ENCODE measurements at places on chromosomes 13 and 19.

- H3K4me3 ChIP-seq, result no peak within 1 kb of the TSS
- no peak within 1 kb of the TSS for H3K27ac ChIP-seq
- no peaks in the 10 kb centered on the region for H3K36me3 ChIP-seq
- no peak for DNase-seq
- H3K27me3 ChIP-seq, result peaks cover 31% of the 10 kb centered on the region
Measured at GRCh38 chr19:54281007-54281728, at the start of gene LILRB2. TSS of gene LILRB2 (minus strand) at chr19:54281110. CDS start at chr19:54280496, 614 bp downstream.

- H3K36me3 ChIP-seq, result no peaks in the 10 kb centered on the region
- H3K4me1 ChIP-seq, result peaks cover 34% of the 10 kb centered on the region
- no peak for DNase-seq
- peak overlapping the region; percentile 86 for H3K27ac ChIP-seq
Measured at GRCh38 chr13:25846222-25846984, 205.4 kb downstream of the SHISA2 start.

DNA sequence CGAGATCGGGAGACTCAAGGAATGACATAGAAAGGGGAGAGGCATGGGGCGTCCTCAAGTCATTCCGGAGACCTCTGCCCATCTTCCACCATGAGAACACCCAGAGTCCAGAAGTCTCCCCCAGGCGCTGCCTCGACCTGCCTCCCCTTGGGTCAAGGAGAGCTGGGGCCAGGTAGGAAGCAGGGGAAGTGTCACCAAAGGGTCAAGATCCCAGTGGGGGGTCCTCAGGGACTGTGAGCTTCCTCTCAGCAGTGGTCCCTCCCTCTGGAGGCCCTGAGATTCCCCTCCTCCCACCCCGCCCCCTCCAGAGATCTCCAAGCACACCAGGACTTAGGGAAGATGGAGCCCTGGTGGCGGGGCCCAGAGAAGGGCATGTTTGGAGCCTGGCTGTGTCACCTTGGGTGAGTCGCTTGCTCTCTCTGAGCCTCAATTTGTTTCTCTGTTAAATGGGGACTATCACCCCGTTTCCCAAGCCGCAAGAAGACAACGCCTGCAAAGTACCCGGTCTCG, 919 bp downstream of the DACT3 start:
- peaks cover 36% of the 10 kb centered on the region for H3K27me3 ChIP-seq
- DNase-seq, result no peak
- H3K36me3 ChIP-seq, result no peaks in the 10 kb centered on the region

- H3K27ac ChIP-seq, result no peak overlapping the region
- no peak overlapping the region for H3K4me3 ChIP-seq
- DNase-seq, result no peak
- peaks cover 4% of the 10 kb centered on the region for H3K27me3 ChIP-seq
- H3K36me3 ChIP-seq, result no peaks in the 10 kb centered on the region
Measured at GRCh38 chr13:23674795-23675640, 104.8 kb downstream of the TNFRSF19 start.
